Kidney glomerular epithelial cell (primary cell): ENCODE measurements at places on chromosomes 2 and 18.

- DNase-seq = peak; percentile 27
These were observed 68.0 kb downstream of the SERPINB8 start for GRCh38 chr18:64037812-64038414.

DNA sequence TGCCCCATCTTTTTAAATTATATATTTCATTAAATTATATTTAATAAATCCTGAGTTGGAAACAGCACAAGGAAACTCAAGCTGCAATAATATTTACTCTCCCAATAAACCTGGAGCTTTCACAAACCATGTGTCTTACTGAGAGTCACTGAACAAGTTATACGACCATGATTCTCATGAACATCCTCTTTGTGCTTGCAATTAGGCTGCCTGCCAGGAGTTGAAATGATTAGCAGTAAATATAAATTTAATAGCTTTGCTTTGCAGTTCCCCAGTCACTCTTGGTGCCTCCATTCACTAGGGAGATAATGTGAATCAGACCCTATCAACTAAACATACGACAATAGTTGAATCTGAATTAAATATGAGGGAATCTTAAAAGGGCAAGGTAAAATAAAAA is 905.1 kb downstream of the NRXN1 start:
- DNase-seq = no peak

DNA sequence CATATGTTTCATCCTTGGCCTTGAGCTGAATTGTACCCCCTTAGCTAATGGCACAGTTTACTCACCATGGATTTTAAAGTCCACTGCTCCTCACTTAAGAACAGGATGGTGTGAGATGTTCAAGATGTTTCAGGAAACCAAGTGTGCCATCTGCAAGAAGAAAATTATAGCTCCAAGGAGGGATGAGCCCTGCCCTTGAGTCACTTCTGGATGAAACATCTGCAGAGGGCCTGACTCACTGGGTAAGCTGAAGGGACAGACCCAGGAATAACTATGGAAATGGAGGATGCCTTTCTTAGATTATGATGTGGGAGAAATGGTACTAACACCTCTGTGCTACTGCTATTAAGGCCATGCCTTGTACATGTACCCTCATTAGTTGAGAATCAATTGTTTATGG is 6.4 kb downstream of the MARS2 start:
- DNase-seq = no peak

- DNase-seq = no peak
These were observed 23.3 kb upstream of the ST3GAL5 start for GRCh38 chr2:85911814-85912692.

GRCh38 chr18:5893956-5894610 is 1.2 kb downstream of the TMEM200C start:
- DNase-seq = peak; percentile 11

DNA sequence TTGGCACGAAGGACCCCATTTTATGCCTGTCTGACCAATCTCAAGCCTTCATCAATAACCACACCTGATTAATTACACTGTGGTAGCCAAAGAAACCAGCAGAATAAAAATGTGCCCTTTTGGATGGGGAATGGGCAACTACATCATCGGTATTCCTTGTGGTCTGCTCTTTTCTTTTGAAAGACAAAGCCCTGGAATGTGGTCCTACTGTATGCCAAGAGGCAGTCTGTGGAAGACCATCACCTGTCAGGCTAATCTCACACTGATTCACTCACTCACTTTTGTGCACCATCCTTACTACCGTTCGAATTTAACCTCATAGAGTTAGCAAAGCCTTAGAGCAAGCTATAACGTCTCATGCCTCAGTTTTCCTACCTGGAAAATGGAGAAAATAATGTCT is 275.2 kb upstream of the LRRTM1 start:
- no peak for DNase-seq

- no peak for DNase-seq
These were observed 37.5 kb upstream of the SP3 start for GRCh38 chr2:174002679-174003078.

DNA sequence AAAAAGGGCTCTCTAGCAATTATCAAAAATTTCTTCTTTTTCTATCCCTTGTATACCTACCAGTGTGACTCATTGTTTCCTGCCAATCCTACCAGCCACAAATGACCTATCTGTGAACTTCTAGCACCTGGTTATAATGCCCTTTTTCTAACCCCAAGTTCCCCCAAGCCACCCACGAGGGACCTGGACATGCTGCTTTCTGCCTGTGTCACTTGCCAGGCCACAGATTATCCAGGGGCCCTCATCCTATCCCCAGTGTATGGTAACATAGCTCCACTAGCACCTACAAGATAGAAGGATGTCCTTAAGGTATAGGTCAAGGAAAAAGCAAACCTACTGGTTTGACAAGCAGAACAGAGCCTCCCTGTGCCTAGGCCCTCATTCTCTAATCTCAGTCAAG is 26.8 kb downstream of the AAK1 start:
- no peak for DNase-seq

- DNase-seq = no peak
These were observed 818.8 kb upstream of the GYPC start for GRCh38 chr2:125837128-125837527.

DNA sequence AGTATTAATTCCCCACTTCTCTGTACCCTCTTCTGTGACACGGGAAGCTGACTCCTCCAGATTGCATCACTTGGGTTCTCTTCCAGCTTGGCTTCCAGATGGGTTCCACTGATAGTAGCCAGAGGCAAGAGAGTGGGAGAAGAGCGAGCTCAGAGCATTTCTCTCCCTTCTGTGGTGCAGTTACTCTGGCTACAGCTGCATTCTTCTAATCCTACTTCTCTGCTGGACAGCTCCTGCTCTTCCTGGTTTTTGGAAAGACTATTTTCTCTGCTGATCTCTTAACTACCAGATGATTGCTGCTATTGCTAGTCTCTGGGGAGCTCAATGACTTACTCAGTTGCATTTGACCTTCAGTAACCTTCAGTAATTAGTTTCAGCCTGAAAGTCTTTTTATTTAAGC is 187.5 kb upstream of the MAP2 start:
- no peak for DNase-seq

DNA sequence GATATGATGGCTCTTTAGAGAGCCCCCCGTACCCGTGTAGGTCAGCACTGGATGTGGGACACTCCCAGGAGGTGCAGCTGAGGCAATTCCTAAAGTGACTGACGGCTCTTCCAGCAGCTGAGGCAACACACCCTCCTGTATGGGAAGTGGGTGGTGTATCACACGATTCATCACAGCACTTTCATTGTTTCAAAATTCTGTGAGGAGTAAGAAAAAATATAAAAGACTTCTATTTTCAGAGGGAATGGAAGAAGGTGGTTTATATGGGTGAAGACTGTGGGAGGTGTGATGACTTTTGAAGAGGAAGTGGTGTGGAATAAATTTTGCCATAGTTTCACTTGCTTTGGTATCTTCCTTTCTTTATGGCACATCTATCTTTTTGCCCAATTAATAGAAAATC is 22.3 kb downstream of the QPCT start:
- DNase-seq = no peak
